A673 (cell line): ENCODE measurements at places on chromosomes 4 and X. TPM values are rescaled to one million over a fixed set of nuclear protein-coding genes. Genes with fewer than 3 reads are reported as not detected.

Gene FATE1
- 0.45 TPM in 1 of 2 replicates, not detected in the other for total RNA-seq

Gene C4orf51
- total RNA-seq = not detected in 2 replicates

Gene FAM149A
- total RNA-seq = 0.90 and 2.4 TPM in 2 replicates

Gene LINC00632
- total RNA-seq = 4.2 and 7.5 TPM in 2 replicates

Gene NOX1
- not detected in 2 replicates for total RNA-seq

Gene CYP4V2
- 14.3 and 15.3 TPM in 2 replicates for total RNA-seq

Gene RNF150
- total RNA-seq = 2.7 and 3.8 TPM in 2 replicates

GRCh38 chr4:73814679-73815078, 21.8 kb upstream of the CXCL6 start:
- H3K4me3 ChIP-seq = no peak overlapping the region
- H3K36me3 ChIP-seq = no peaks in the 10 kb centered on the region
- H3K27ac ChIP-seq = no peak overlapping the region
- no peak for DNase-seq
- H3K4me1 ChIP-seq = no peaks in the 10 kb centered on the region

DNA sequence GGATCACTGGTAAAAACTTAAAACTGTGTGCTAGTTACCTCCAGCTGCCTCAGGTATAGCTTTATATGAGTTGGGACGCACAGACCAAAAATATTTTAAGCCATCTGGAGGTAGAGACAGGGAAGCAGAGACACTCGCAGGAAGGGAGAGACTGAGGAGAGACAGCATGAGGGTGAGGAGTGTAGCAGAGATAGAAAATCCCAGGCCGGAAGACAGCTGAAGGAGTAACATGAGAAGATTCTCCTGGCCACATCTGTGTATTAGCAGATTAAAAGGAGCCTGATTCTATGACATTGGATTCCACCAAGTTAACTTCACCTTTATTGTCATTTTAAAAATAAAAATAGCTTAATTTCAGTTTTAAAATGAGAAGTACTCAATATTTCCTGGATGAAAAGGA, 84.3 kb downstream of the PDLIM5 start:
- H3K36me3 ChIP-seq = no peaks in the 10 kb centered on the region
- H3K27me3 ChIP-seq = no peaks in the 10 kb centered on the region
- no peak overlapping the region for H3K4me3 ChIP-seq
- peak overlapping the region; percentile 42 for H3K27ac ChIP-seq

- H3K27ac ChIP-seq = no peak overlapping the region
- peaks cover 71% of the 10 kb centered on the region for H3K27me3 ChIP-seq
- no peaks in the 10 kb centered on the region for H3K36me3 ChIP-seq
- DNase-seq = no peak
These were observed 3.3 kb upstream of the PDGFRA start for GRCh38 chr4:54225598-54226403.

DNA sequence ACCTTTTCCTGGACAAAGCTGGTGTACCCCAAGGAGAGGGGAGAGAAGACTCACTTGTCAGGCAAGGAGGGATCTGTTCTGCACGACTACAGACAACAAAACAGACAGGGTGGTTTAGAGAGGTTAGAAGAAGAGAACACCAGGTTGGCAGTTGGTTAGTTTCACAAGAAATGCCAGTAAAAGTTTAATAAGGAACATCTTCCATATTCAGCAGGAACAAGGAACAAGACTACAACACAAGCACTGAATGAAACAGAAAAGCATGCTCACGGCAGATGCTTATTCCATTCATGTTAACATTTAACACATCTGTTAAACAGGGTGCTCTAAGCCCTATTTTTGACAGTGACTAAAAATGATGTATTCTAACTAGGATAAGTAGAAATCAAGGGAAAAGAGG, 158.2 kb downstream of the WDFY3 start:
- no peak overlapping the region for H3K27ac ChIP-seq
- H3K4me1 ChIP-seq = no peaks in the 10 kb centered on the region
- no peak overlapping the region for H3K4me3 ChIP-seq
- H3K36me3 ChIP-seq = no peaks in the 10 kb centered on the region
- DNase-seq = no peak

DNA sequence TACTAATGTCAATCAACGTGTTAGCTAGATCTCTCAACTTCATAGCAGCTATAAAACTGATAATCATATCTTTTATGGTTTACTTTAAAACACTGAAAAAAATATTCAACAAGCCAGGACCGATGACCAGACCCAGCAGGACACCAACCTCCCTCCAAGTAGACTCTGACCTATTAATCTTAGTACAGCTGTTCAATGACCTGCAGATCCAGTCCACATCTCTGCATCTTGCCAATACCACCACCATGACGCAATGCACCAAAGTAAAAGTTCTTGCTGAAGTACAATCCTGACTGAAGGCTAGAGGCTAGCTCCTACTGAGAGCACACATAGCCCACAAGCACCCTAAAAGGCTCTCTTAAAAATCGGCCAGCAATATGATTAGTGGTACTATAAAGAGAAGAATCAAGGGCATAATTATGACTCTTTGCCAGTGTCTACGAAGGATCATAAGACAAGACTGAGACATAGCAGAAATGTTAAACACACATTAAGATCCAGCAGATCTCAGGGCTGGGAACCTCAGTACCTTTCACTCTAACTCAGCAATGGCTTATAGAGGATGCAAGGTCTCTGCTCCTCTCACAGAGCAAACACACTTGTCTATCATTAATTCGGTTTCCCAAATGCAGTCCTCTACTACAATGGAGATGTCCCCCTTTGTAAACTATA, 7.6 kb downstream of the MED14 start:
- no peaks in the 10 kb centered on the region for H3K27me3 ChIP-seq
- no peak overlapping the region for H3K27ac ChIP-seq
- no peaks in the 10 kb centered on the region for H3K36me3 ChIP-seq
- H3K4me3 ChIP-seq = no peak overlapping the region
- H3K4me1 ChIP-seq = no peaks in the 10 kb centered on the region

DNA sequence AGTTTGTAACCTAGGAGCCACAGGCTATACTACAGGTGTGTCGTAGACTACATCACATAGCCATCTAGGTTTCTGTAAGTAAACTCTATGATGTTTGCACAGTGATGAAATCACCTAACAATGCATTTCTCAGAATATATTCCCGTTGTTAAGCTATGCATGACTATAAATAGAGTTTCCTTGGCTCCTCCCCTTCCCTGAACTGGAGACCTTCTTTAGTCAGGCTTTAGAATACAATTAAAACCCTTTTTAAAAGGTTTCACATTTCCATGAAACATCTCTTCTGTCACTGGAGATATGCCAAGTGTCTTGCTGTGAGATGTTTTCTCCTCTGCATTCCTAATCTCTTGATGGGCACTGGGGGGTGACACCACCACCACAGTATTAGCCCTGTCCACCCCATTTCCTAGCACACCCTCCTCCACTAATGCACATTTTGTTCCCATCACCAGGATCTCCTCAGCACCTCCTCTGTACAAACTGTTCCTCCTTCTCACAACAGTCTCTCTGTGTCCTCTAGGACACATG, 334.6 kb upstream of the CPEB2 start:
- peak overlapping the region; percentile 32 for H3K27ac ChIP-seq
- peak; percentile 89 for DNase-seq
- H3K4me3 ChIP-seq = no peak overlapping the region
- H3K27me3 ChIP-seq = no peaks in the 10 kb centered on the region
- peaks cover 21% of the 10 kb centered on the region for H3K4me1 ChIP-seq

GRCh38 chr4:20354120-20354519, 102.4 kb downstream of the SLIT2 start:
- H3K4me3 ChIP-seq = no peak overlapping the region
- H3K27ac ChIP-seq = peak overlapping the region; percentile 53
- no peaks in the 10 kb centered on the region for H3K36me3 ChIP-seq
- H3K4me1 ChIP-seq = peaks cover 54% of the 10 kb centered on the region

- no peaks in the 10 kb centered on the region for H3K4me1 ChIP-seq
- H3K27ac ChIP-seq = no peak overlapping the region
- DNase-seq = peak; percentile 23
These were observed 97.9 kb upstream of the EOLA2 start for GRCh38 chrX:150036181-150036580.

- no peak overlapping the region for H3K4me3 ChIP-seq
- DNase-seq = peak; percentile 24
- H3K36me3 ChIP-seq = no peaks in the 10 kb centered on the region
- H3K27me3 ChIP-seq = no peaks in the 10 kb centered on the region
- H3K4me1 ChIP-seq = no peaks in the 10 kb centered on the region
These were observed 106.8 kb upstream of the CBLL2 start for GRCh38 chrX:22165732-22166457.

- H3K27me3 ChIP-seq = no peaks in the 10 kb centered on the region
- H3K4me1 ChIP-seq = no peaks in the 10 kb centered on the region
- H3K27ac ChIP-seq = no peak overlapping the region
- no peak for DNase-seq
These were observed 99.5 kb downstream of the ADGRA3 start for GRCh38 chr4:22416403-22416802.

GRCh38 chr4:185774131-185774653, 37.8 kb downstream of the SORBS2 start:
- no peak for DNase-seq
- H3K36me3 ChIP-seq = no peaks in the 10 kb centered on the region
- peaks cover 22% of the 10 kb centered on the region for H3K27me3 ChIP-seq
- H3K4me1 ChIP-seq = no peaks in the 10 kb centered on the region

- no peaks in the 10 kb centered on the region for H3K27me3 ChIP-seq
- H3K4me3 ChIP-seq = no peak overlapping the region
- H3K36me3 ChIP-seq = no peaks in the 10 kb centered on the region
These were observed 46.8 kb upstream of the PITX2 start for GRCh38 chr4:110669663-110670062.

DNA sequence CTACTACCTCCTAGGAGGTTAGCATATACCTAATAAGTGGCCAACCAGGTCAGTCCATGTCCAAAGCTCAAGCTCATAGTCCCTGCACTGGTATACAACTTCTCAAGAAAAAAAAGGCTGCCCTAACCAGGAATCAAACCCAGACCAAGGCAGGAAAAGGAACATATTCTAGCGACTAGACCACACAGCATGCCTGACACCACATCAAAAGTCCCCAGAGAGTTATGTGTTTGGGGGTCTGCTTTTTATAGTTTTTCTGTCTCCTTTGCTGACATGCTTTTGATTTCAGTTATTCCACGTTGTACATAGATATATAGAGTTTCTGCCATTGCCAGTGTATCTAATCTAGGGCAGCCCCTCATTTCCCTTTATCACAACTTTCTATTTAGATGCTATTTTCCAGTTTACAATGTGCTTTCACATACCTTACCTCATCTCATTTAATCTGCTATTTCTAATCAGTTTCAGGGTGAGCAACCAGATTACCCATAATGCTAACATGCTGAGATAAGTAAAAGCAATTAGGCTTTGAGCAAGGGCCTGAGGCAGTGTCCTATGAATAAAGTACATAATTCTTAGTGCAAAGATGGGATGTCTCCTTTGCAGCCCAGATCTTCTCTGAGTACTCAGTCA, 17.8 kb downstream of the ARHGEF6 start:
- no peak overlapping the region for H3K4me3 ChIP-seq
- no peak for DNase-seq
- peaks cover 25% of the 10 kb centered on the region for H3K4me1 ChIP-seq
- no peak overlapping the region for H3K27ac ChIP-seq

GRCh38 chr4:61239250-61239649, 39.1 kb downstream of the ADGRL3 start:
- H3K4me1 ChIP-seq = no peaks in the 10 kb centered on the region
- no peak overlapping the region for H3K4me3 ChIP-seq
- no peaks in the 10 kb centered on the region for H3K36me3 ChIP-seq

GRCh38 chrX:24619647-24620046, 27.5 kb downstream of the PCYT1B start:
- no peaks in the 10 kb centered on the region for H3K4me1 ChIP-seq
- no peak overlapping the region for H3K4me3 ChIP-seq
- DNase-seq = peak; percentile 24
- no peak overlapping the region for H3K27ac ChIP-seq
- no peaks in the 10 kb centered on the region for H3K36me3 ChIP-seq

DNA sequence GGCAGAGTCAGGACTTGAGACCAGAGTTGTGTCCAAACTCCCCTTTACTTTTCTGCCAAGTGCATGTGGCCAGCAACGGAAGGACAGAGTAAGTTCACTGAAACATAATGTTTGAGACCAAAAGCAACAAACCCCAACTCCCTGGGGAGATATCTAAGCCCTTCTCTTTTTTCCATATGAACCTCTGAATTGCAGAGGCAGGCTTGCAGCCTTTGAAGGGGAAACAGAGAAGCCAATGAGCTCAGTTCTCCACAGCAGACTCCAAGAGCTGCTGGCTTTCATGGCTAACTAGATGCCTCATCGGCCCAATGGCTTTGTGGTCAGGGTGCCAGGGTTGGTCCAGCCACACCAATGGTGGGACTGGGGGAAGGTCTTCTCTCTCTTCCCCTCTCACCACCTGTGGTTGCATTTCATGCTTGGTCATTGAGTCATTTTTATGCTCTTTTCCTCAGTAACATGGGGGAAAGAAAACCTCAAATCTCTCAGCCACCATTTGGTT, 34.0 kb downstream of the STARD8 start:
- no peaks in the 10 kb centered on the region for H3K36me3 ChIP-seq
- H3K27ac ChIP-seq = no peak overlapping the region
- no peaks in the 10 kb centered on the region for H3K27me3 ChIP-seq

DNA sequence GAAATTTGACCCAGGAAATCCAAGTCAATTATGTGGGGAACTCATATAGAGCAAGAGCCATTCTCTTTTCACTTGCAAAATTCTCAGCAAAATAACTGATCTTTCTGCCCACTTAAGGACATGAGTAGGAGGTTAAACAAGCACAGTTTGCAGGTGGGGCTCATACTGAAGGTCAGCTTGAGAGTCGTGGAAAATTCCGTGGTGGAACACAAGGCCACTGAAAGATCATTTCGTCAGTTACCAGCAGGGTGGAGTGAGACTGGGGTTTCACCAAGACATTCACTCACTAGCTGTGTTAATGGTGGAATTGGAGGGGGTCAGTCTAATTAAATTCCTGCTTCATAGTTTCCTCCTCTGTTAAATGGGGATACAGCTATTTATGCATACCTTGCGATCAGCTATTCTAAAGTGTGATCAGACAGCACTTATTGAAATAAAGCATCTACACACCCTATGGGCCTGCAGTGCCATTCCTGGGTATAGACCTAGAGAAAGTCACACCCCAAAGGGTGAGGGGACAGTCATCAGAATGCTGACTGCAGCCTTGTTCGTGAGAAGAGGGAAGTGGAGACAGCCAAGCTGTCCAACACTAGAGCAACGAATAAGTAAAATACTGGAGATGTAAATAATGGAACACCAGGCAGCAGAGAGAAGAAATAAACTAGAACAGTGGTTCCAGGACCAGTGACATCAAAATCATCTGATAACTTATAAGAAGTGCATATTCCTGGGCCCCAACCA, 42.7 kb upstream of the CLNK start:
- H3K4me3 ChIP-seq = no peak overlapping the region
- no peaks in the 10 kb centered on the region for H3K4me1 ChIP-seq
- H3K27ac ChIP-seq = no peak overlapping the region
- DNase-seq = no peak
- H3K27me3 ChIP-seq = no peaks in the 10 kb centered on the region
- H3K36me3 ChIP-seq = no peaks in the 10 kb centered on the region
